A549 treated with AZD2906 at 1 μM for 4 hours (cell line): ENCODE measurements at places on chromosomes 1 and 21. TPM values are rescaled to one million over a fixed set of nuclear protein-coding genes. Genes with fewer than 3 reads are reported as not detected.

Gene MYOG
- total RNA-seq = not detected in 5 replicates

Gene TFF1
- 23.1 to 27.2 TPM (median 25.9 TPM) in 5 replicates for total RNA-seq

Gene BEND5
- not detected in 5 replicates for total RNA-seq

Gene OR2L8
- total RNA-seq = not detected in 5 replicates

Gene AIM2
- not detected in 5 replicates for total RNA-seq

Gene SLAMF1
- not detected in 5 replicates for total RNA-seq

Gene CYP2J2
- total RNA-seq = 0.03 to 0.11 TPM (median 0.06 TPM) in 4 of 5 replicates, not detected in the other

Gene MYBPHL
- not detected in 5 replicates for total RNA-seq

Gene FLG2
- total RNA-seq = not detected in 5 replicates

Gene ZNF695
- total RNA-seq = 2.0 to 3.1 TPM (median 2.4 TPM) in 5 replicates

Gene ADAMTS5
- not detected in 5 replicates for total RNA-seq

Gene LCE3B
- not detected in 5 replicates for total RNA-seq

Gene SFPQ
- 173 to 272 TPM (median 181 TPM) in 5 replicates for total RNA-seq

Gene S100A12
- not detected in 5 replicates for total RNA-seq

Gene NBPF10
- total RNA-seq = 0.92 to 1.3 TPM (median 1.2 TPM) in 5 replicates

Gene CCT8
- total RNA-seq = 153 to 193 TPM (median 162 TPM) in 5 replicates

Gene RYR2
- 0.01 to 0.07 TPM (median 0.03 TPM) in 5 replicates for total RNA-seq

Gene LCE3E
- total RNA-seq = 0.12 to 0.24 TPM (median 0.20 TPM) in 4 of 5 replicates, not detected in the other

Gene PRKCZ
- total RNA-seq = 8.0 to 10.9 TPM (median 9.2 TPM) in 5 replicates

Gene KRTAP19-3
- not detected in 5 replicates for total RNA-seq

Gene SELL
- total RNA-seq = 0.12 to 0.35 TPM (median 0.20 TPM) in 5 replicates

Gene IL19
- 0.08 to 0.11 TPM (median 0.09 TPM) in 3 of 5 replicates, not detected in the others for total RNA-seq

Gene C1orf141
- total RNA-seq = not detected in 5 replicates

Gene CFAP410
- 5.2 to 10.0 TPM (median 8.1 TPM) in 5 replicates for total RNA-seq

Gene RGS16
- 0.16 to 0.28 TPM (median 0.22 TPM) in 5 replicates for total RNA-seq

Gene CAMK1G
- 0.22 to 0.60 TPM (median 0.35 TPM) in 5 replicates for total RNA-seq

Gene TNFSF4
- 0.05 to 0.09 TPM (median 0.07 TPM) in 5 replicates for total RNA-seq

Gene ADGRL4
- total RNA-seq = not detected in 5 replicates
